Right cardiac atrium (tissue), 5 donors: ENCODE measurements at places on chromosomes 1 and 21. TPM values are rescaled to one million over a fixed set of nuclear protein-coding genes. Genes with fewer than 3 reads are reported as not detected.

CCDC17 gene
- 1.2 TPM for total RNA-seq

CMPK1 gene
- 82.5 TPM for total RNA-seq

SPRR1A gene
- total RNA-seq, result not detected

ABCD3 gene
- total RNA-seq, result 62.0 TPM
